ENCODE measurements at places on chromosomes 3 and 15. TPM values are rescaled to one million over a fixed set of nuclear protein-coding genes. Genes with fewer than 3 reads are reported as not detected.

The SLC28A2 gene
- total RNA-seq: not detected

The SKOR1 gene
- total RNA-seq: 0.71 TPM

The KLHL18 gene
- total RNA-seq: 23.5 TPM

The P2RY12 gene
- not detected for total RNA-seq

The ATP13A5 gene
- total RNA-seq: not detected
